NCI-H1048 (cell line): ENCODE measurements at places on chromosomes 5 and 9.

- DNase-seq = no peak
Observed at GRCh38 chr9:127035948-127036347, 86.5 kb downstream of the ANGPTL2 start.

- DNase-seq = no peak
Observed at GRCh38 chr5:55030220-55030619, 6.2 kb downstream of the GZMK start.

GRCh38 chr5:36089989-36090388 lies 23.3 kb upstream of the UGT3A2 start:
- DNase-seq = no peak

- no peak for DNase-seq
Observed at GRCh38 chr5:135182675-135183074, 148.6 kb upstream of the PITX1 start.

GRCh38 chr9:136614372-136614922 lies 48.3 kb upstream of the EGFL7 start:
- no peak for DNase-seq

- DNase-seq = no peak
Observed at GRCh38 chr5:90909940-90910339, 351.3 kb downstream of the ADGRV1 start.

GRCh38 chr5:94791829-94792228 lies 173.4 kb downstream of the SLF1 start:
- DNase-seq = no peak

DNA sequence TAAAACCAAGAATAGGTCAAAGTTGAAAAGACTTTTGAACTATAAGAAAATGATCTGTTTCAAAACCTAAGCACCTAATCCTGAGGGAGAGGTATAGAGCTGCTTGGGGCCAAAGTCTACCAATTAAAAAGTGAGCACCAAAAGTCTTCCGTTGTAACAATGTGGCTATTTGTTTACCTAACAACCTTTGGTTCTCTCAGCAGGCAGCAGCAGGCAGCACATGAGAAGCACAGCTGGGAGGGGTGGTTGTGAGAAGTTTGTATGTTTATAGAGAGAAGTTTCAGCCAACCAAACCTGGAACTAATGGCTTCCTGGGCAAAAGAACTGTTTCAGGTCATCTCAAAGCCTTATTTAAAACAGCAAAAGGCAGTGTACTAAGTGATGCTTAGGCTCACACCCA lies 59.8 kb upstream of the TBC1D9B start:
- DNase-seq = no peak

- no peak for DNase-seq
Observed at GRCh38 chr5:59246145-59246869, 647.2 kb downstream of the PDE4D start.

- no peak for DNase-seq
Observed at GRCh38 chr9:124818431-124819281, 34.6 kb upstream of the WDR38 start.

DNA sequence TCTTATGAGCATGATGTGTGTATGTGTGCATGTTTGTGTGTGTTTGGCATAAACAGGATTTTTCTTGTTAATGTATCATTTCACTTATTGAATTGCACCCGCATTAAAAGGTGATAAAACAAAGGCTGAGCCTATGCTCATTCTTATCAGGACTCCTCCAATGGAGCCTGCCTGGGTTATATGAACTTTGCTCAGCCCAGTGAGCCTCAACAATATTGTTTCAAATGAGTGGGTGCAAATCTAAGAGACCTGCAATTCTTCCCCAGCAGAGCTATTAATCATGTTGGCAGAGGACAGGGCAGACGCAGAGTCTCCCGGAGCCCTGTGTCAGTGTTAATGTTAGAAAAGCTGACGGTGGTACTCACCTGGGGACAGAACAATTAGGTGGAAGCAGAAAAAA lies 71.6 kb downstream of the SH3RF2 start:
- DNase-seq = no peak

GRCh38 chr5:142544071-142544753 lies 141.7 kb downstream of the FGF1 start:
- DNase-seq = no peak

DNA sequence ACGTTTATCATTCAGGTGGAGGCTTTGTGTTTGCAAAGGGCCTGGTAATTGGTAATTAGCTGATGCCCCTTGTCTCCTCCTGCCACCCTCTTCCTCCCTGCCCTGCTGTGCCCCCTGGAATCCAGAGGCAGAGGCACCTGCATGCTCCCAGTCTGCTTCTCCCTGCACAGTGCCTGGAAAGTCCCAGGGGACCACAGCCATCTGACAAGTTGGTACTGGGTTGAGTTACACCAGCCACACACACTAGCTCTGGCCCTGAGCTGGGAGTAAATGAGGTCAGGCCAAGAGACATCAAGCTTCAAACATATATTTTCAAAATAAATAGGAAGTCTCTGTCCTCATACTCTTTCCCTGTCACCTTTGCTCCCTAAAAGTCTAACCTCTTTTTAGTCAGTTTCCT lies 56.3 kb downstream of the INSYN2B start:
- no peak for DNase-seq

DNA sequence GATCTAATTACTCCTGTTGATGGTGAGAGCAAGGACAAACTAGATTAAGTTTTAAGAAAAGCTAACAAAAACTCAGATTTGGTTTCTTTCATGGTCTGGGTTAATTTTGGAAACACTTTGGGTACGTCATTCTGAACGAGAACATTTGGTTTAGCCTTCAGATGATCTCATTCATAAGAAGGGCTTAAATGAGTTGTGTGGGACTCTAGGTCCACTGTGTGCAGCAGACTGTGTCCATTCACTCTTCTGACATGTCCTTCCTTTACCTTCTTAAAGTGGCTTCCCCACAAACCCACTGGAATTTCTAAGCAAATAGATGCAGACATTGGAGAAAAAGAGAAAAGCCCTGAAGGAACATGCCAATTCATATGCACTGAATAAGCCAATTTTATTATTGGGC lies 96.8 kb downstream of the FBXO4 start:
- no peak for DNase-seq

GRCh38 chr5:59390989-59391388 lies 502.5 kb downstream of the PDE4D start:
- no peak for DNase-seq

GRCh38 chr9:92042260-92042659 lies 73.0 kb downstream of the SPTLC1 start:
- no peak for DNase-seq

GRCh38 chr5:134082264-134082992 lies 32.1 kb upstream of the TCF7 start:
- no peak for DNase-seq

DNA sequence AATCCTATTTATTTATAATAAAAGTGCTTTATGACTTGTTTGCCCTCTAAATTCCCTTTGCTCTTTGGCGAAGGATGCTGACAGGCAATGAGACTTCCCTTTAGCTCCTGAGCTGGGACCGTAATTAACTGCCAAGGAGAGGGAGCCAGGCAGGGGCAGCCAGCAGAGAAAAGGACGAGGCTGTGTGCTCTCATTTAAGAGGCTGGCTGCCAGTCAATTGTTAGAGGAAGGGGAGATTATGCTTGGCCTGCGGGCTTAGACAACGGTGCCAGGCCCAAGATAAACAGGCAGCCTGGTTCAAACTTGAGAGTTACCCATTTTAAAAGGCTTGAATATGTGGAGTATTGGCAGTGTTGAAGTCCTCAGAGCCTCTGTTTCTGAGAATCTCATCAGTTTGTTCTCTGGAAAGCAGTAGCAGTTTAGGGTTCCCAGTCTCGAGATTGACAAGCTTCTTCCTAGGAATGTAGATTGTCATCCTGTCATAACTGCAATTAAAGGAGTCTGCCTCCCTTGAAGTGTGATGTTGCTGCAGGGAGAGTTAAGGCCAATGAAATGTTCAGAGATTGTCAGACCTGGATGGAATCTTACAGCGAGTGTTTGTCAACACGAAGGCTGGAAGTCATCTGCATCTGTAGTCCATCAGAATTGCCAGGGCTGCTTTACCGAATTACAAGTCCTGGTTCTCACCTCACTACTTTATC lies 113.2 kb downstream of the JAKMIP2 start:
- DNase-seq = no peak

- DNase-seq = no peak
Observed at GRCh38 chr9:68817079-68817875, 112.2 kb downstream of the PIP5K1B start.

GRCh38 chr5:39547553-39548154 lies 122.9 kb upstream of the DAB2 start:
- DNase-seq = peak; percentile 55

DNA sequence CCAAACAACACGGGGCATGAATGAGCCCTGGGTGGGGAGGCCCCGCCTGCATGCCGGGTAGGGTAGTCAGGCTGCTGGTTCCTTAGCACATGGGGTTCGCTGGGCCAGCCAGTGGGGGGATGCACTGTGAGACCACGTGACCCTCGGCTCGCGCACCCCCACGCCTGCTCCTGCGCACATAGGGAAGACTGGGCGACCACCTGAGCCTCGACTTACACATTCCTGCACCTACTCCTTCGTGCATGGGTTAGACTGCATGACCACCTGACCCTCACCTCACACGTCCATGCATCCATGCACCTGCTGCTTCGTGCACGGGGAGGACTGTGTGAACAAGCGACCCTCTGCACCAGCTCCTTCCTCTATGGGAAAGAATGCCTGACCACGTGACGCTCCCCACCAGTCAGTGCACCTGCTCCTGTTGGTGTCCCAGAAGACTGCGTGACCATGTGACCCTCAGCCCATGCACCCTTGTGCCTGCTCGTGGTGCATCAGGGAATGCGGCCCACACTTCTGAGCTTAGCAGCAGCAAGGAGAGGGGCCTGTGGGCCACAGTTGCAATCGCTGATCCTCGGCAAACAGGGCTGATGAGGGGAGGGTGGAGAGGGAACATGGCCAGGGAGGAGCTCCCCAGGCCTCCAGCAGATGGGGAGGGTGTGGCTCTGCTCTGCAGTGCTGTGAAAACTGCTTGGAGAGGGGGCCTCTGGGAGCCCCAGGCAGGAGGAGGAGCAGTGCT lies 18.1 kb downstream of the LPCAT1 start:
- no peak for DNase-seq

DNA sequence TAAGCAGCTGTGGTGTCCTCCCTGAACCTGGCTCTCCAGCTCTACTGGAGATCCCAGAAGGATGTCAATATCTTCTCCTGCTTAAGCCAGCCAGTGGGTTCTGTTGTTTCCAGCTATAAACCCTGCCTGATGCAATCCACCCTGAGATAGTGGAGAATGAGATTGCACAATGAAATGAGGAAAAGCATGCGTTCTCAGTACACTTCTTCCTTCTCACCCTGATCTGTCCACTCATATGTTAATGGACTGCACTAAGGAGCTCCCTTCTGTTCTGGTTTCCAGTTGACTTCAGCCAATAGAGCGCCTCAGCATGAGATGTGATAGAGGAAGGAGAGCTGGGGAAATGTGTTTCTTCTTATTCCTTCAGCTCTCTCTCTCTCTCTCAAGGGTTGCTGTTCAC lies 40.0 kb upstream of the CDH6 start:
- DNase-seq = no peak

DNA sequence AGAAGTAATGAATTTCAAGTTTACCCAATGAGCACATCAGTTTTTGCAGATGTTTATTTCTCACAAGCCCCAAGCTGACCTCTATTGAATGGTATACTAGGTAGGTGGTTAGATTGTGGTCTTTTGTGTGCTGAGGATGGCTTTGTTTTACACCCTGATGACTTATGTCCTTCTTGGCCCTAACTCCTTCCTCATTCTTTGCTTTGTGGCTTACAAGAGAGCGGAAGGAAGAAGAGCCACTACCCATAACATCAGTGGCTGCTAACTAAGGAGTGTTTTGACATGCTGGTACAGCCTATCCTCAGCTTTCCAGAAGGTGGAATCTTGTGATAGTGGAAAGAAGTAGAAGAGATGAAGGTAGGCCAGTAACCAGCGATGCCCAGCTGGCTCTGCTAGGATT lies 85.7 kb upstream of the NTRK2 start:
- no peak for DNase-seq

- no peak for DNase-seq
Observed at GRCh38 chr9:81317223-81317622, 372.1 kb downstream of the TLE1 start.

- no peak for DNase-seq
Observed at GRCh38 chr5:133675376-133676154, 63.2 kb upstream of the FSTL4 start.

- DNase-seq = no peak
Observed at GRCh38 chr5:56191656-56192055, 41.5 kb downstream of the ANKRD55 start.

- no peak for DNase-seq
Observed at GRCh38 chr9:98081477-98082219, 25.1 kb downstream of the NANS start.

GRCh38 chr9:132439153-132439552 lies 29.1 kb downstream of the CFAP77 start:
- DNase-seq = no peak

DNA sequence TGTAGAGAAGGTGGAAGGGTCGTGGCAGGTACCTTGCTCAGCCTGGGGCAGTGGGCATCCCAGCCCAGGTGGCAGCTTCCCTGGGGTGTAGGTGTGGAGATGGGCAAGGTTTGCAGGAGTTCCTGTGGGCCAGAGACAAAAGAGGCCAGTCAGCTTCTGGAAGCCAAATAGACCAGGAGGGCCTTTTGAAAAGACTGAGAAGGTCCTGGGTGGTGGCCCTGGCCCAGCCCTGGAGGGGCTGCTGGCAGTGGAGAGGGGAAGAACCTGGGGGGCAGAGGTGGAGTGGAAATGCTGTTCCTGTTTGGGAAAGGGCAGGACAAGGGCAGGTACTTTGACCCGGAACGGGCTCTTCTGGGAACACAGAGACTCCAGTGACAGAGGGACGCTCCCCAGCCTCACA lies 7.0 kb upstream of the IL3 start:
- no peak for DNase-seq

- no peak for DNase-seq
Observed at GRCh38 chr5:172477466-172477865, 23.1 kb upstream of the SH3PXD2B start.

- no peak for DNase-seq
Observed at GRCh38 chr9:88173378-88173999, 35.2 kb upstream of the SPATA31C2 start.

GRCh38 chr5:177431317-177432142 lies 5.1 kb downstream of the GRK6 start:
- DNase-seq = no peak

DNA sequence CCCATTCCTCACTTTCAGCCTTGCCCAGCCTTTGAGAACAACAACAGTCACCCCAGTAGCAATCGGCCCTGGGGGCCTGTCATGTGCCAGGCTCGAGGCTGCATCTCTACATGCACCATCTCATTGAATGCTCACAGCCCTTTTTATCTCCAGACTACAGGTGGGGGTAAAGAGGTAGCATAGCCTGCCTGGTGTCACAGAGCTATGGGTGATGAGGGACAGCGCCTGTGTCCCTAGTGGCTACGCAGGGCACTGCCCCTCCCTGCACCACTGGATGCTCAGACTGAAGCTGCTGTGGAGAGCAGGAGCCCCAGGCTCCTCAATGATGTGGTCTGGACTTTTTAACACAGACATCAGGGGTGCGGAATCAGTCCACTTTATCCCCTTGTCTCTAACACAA lies 2.8 kb downstream of the CAMK2A start:
- no peak for DNase-seq

GRCh38 chr5:135008556-135008955 lies 25.5 kb downstream of the PITX1 start:
- no peak for DNase-seq

GRCh38 chr9:16046713-16047112 lies 493.9 kb downstream of the CCDC171 start:
- DNase-seq = no peak
